ENCODE measurements at places on chromosomes 6 and 20.

GRCh38 chr6:24874128-24874527 is 61.6 kb downstream of the RIPOR2 start:
- no peak for DNase-seq

DNA sequence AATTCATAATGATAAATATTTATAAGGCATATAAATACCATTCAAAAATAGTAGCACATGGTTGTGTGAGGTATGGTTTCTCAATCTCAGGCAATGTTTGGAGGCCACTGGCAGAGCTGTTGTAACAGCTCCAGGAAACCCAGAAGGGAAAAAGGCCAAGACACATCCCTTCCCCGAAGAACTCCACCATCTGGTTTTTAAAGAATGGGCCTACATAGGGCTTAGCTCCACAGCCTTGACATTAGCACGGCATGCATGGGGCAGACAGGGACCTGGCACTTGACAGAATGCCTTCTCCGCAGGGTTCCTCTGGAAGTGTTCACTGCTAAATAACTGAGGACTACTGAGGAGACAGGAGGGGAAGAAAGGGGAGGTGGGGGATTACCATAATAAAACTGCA is 16.1 kb upstream of the FOXO3 start:
- no peak for DNase-seq

DNA sequence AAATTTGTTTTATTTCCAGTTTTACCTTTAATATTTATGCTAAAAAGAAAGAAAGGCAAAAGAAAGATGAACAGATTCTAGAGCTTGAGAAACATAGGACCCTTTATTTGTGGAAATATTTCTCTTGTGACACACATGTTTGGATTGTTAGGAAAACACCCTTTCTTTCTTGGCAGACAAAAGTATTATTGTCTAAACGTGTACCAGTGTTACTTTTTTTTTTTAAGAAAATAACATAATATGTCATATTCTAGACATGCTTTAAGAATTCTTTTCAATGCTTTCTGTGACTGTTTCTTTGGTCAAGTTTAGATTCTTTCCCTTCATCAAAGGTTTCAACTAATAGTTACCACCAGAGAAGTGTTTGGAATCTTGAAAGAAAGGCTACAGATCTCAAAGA is 183.4 kb upstream of the CNR1 start:
- no peak for DNase-seq

GRCh38 chr6:39835821-39836295 is 43.7 kb downstream of the DAAM2 start:
- DNase-seq, result no peak
